Peyer's patch (tissue), 4 donors: ENCODE measurements at places on chromosomes 1 and 21.

- DNase-seq = no peak
Measured at GRCh38 chr1:210697185-210697584, 368.5 kb downstream of the HHAT start.

- DNase-seq = no peak
Measured at GRCh38 chr1:9245661-9246060, 11.1 kb downstream of the H6PD start.

DNA sequence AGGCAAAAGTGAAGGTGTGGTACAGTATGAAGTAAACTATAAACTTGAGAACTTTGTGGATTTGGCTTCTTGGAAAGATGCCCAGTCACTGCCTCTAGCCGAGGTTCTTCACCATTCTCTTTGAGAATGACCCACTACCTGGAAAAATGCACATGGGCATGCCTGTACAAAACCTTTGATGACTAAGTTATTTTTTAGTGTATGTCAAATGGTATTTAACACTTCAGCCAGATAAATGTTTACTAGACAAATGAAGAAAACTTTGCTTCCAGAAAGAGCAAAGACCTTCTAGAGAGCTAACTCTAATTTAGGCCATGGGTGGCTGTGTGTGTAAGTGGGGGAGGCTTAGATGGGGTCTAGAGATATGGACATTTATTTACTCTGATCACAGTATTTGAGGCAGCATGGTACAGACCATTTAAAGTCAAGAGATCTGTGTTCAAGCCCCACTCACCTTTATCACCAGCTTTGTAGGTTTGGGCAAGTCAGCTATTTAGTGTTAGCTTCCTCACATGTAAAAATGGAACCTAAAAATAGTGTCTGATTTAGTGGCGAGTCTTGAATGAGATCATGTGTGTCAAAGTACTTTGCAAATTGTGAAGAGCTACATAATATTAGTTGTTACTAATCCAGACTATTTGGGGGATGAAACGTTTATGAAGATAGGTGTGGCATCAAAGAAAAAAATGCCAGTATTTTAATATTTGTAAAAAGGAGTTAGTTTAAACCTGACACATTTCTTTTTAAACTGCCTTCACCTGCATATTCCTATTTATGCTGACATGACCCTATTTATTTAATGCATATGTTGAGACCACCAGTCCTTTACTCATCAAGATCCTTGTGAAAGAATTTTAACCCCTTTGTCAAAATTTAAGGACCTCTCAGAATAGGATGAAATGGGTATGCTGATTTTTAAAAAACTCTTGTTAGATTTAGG is 20.2 kb downstream of the NFYC start:
- no peak for DNase-seq

- DNase-seq = no peak
Measured at GRCh38 chr21:45986316-45987051, 4.9 kb downstream of the COL6A1 start.

- DNase-seq = no peak
Measured at GRCh38 chr1:227317523-227318015, 723 bp downstream of the CDC42BPA start.

GRCh38 chr1:90100566-90100965 is 105.7 kb downstream of the ZNF326 start:
- no peak for DNase-seq

DNA sequence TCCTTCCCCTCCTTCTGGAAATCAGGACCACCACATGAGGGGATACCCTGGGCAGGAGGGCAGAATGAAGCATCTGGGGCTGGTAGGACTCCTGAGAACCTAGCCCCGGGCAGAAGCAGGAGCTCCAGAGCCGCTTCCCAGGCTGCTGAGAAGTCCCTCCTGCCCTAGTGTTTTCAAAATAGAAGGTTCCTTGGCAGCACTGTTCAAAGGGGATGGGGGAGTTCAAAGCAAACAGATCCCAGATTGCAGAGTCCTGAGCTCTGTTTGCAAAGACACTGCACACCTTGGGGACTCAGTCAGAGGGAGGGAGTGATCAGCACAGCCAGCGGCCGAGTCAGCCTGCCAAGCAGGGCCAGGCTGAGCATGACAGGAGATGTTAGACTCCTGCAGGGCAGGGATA is 177.8 kb downstream of the PTPRU start:
- DNase-seq = no peak

DNA sequence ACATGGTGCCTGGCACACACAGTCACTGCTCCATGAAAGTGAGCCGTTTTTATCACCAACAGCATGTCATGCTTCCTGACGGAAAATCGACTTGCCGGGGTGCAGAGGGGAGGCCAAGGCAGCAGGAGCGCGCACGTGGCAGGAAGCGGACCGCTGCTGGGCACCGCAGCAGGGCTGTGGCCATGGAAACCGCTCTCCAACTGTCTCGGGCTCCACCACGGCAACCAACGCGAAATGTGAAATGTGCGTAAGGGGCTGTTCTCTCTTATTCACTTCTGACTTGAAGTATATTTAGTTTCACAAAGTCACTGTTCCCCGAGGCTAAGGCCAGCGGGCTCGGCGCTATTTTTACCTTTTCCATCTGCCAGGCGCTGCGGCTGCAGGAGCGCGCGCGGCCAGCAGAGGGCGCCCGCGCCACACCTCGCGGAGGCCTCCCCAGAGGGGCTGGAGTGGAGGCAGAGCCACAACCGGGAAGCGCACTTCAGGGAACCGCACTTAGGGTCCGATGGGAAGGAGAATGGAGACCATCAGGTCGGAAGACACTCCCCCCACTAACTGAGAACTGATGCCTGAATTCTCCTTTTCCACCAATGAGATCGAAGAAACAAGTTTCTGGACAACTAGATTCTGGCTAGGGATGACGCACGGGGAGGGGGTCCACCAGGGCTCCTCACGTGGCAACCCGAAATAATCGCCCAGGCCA is 19.7 kb downstream of the RCC2 start:
- DNase-seq = peak; percentile 49

GRCh38 chr1:36076979-36077573 is 6.8 kb upstream of the TEKT2 start:
- DNase-seq = no peak

- no peak for DNase-seq
Measured at GRCh38 chr1:76137746-76138145, 63.2 kb downstream of the ST6GALNAC3 start.

GRCh38 chr21:36134803-36135390 is at the start of gene CBR3:
CBR3 (plus strand) TSS chr21:36135079; CDS start chr21:36135193, 114 bp downstream.
- DNase-seq = peak; percentile 47

- no peak for DNase-seq
Measured at GRCh38 chr1:201214886-201215285, 24.3 kb downstream of the IGFN1 start.

- no peak for DNase-seq
Measured at GRCh38 chr1:184270556-184270955, 116.3 kb upstream of the C1orf21 start.

DNA sequence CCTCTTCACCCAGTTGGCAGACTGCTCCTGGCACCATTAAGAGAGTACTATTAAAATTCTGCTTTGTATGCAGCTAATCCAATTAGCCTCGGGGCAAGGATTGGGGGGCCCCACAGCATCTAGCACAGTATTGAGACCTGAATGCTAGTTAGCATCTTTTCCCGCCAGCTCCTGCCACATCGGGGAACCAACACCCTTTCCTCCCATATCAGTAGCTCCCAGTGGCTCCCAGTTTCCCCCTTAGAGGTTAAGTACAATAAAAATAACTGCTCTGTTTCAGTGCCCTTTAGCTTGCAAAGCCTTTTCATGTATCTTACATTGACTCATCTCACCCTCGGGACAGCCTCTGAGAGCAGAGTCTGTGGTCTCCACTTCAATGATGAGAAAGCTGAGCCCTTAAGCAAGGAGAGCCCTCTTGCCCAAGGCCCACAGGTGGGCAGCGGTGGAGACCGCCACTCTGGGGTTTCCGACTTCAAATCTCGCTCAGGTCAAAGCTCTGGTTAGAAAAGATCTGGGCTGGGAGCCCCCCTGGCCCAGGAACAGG is 4.2 kb upstream of the PMVK start:
- DNase-seq = no peak

- no peak for DNase-seq
Measured at GRCh38 chr1:218778257-218779126, 395.2 kb upstream of the LYPLAL1 start.

GRCh38 chr1:153881751-153882150 is 41.0 kb downstream of the GATAD2B start:
- no peak for DNase-seq

DNA sequence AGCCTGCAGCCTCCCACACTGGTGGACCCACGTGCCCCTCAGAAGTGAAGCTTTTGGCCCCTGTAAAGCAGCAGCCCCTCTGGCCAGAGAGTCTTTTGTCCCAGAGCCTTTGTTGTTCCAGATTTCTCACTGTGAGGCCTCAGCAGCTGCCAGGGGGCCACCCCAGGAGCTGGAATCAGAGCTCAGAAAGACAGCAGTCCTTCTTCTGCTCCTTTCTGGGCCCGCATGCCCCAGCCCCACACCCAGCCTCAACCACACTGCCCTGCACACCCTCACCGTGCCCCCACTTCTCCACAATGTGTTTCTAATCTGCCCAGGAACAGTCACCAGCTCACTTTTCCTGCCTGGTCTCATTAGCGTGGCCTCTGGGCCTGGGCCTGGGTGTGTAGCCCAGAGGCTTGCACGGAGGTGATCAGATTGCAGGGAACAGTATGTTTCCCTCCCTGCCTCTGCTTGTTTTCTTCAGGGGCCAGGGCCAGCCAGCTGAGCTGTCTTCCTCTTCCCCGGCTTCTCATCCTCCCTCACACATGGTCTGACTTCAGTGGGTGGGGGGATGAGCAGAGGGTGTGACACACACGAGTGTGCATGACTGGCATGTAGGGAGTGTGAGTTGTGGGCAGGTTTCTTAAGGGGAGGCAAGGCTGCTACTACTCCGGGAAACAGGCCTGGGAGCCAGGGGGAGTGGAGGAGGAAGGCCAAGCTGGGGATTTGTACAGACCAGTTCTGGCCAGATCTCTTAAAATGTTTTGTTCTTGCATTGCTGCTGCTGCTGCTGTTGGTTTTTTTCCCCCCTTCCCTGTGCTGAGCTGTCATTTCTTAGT is 82.5 kb upstream of the ZNF648 start:
- DNase-seq = peak; percentile 83

DNA sequence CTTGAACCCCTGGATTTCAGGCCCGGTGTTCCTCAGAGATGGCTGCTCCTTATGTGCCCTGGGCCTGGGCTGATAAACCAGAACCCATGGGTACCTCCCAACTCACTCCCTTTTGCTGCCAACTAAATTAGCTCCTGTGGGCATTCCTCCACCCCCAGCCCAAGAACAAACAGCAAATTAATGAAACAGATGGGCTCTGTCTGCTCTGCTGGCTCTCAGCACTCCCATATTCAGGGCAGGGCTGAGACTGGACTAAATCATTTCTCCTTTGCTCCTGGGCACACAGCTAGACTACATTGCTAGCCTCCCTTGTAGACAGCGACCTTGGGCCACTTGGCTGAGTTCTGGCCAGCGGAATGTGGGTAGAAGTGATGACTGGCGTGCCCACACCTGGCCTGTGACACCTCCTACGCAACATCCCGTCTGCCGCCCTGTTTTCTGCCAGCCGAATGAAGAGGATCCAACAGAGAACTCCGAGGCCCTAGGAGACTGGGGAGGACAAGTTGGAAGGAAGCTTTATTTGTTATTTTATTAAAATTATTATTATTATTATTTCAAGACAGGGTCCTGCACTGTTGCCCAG is 101.9 kb upstream of the DISP3 start:
- DNase-seq = no peak

DNA sequence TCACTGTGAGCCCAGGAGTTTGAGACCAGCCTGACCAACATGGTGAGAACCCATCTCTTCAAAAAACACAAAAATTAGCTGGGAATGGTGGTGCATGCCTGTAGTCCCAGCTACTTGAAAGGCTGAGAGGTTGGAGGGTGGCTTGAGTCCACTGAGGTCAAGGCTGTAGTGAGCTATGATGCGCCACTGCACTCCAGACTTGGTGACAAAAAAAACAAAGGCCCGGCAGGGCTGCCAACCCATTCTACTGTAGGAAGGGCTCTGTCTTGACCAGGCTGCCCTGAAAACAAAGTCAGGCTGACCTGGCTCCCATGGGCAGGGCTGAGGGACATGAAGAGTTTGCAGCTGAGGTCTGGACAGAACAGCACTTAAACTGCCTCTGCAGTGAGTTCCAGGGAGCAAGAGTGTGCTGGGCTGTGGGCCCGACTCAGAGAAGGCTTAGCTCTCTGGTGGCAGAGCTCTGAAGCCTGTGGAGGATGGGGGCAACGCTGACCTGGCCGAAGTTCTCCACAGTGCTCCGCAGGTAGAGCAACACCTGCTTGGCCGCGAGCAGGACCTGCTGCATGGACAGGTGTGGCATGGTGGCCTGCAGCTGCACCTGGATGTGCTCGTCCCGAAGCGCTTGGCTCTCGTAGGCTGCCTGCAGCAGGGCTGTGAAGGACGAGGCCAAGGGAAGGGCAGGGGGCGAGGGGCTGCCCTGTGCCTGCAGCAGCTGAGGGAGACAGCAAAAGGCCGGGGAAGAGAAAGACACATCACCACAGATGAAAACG is 42.4 kb downstream of the URB1 start:
- no peak for DNase-seq

GRCh38 chr21:33976082-33977016 is 60.7 kb upstream of the ATP5PO start:
- peak; percentile 60 for DNase-seq

DNA sequence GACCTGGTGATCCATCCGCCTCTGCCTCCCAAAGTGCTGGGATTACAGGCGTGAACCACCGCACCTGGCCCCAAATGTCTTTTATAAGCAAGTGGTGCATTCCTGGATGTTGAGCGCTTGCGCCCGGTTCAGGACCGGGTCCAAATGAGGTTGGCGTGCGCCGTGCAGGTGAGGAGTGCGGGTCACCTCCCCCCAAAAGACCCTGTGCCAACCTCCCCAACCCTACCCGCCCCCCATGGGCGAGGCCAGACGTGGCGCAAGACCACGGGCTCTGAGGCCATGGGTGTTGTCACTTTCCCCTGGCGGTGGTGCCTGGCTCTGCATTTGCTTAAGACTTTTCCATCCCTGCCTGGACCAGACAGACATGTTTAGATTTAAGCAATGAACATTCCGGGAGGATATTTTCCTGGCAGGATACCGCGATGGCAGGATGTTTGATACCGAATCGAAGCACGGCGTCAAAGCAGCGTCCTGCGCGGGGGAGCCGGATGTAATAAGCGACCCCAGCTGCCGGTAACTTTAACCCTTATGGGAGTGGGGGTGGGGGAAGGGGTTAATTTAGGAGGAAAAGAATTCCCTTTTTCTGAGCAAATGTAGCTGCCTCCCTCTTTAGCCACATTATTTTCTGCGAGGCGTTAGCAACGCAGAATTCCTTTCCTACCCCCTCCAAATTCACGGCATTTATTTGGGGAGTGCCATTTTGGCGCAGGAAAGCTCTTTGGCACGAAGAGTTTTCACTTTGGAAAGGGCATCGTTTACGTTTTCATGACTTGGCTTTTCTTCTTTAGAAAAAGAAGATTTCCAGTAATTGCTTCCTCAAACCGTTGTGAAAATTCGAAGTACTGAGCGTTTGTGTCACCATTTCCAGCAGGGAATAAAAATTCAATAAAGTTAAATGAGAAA is 27.8 kb upstream of the RNF187 start:
- DNase-seq = peak; percentile 67

- no peak for DNase-seq
Measured at GRCh38 chr1:79363430-79363829, 356.9 kb upstream of the ADGRL4 start.

- no peak for DNase-seq
Measured at GRCh38 chr1:240417317-240417716, 194.6 kb downstream of the GREM2 start.
